ENCODE measurements at places on chromosomes 16 and 17.

- DNase-seq = no peak
Measured at GRCh38 chr16:19112099-19112407, 1.7 kb upstream of the ITPRIPL2 start.

- DNase-seq = peak; percentile 80
Measured at GRCh38 chr16:72493716-72494415, 321.9 kb upstream of the PMFBP1 start.

- no peak for DNase-seq
Measured at GRCh38 chr17:75250009-75250471, 11.4 kb downstream of the GGA3 start.

DNA sequence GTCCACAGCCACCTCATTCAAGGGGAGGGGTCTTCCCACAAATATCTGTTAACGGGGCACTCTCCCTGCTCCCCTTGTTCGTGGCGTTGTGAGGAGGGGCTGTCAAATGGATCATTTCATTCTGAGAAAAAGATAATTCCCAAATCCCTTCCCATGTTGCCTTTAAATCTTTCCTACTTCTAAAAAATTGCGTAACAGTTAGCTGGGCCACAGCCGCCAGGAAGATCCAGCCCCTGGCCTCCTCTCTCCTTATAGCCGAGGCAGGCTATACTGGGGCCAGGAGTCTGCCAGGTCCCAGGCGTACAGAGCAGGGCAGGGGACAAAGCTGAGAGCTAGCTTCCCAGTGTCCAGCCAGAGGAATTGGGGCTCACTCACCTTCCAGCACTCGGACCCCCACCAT is 430 bp downstream of the C16orf89 start:
- no peak for DNase-seq

GRCh38 chr17:57442914-57443571 is 186.7 kb downstream of the MSI2 start:
- no peak for DNase-seq

DNA sequence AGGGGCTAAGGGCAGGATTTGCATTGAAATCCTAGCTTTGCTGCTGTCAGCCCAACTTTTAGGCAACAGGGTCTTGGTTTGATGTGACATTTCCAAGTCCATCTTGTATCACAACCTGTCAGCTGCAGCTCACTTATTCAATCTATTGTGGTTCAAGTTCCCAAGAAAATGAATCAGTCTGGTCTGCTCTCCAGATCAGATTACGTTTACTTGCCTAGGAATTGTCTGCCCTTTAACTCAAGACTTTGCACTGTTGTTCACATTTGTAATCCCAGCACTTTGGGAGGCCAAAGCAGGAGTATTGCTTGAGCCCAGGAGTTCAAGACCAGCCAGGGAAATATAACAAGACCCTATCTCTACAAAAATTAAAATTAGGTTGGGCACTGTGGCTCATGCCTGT is 10.0 kb downstream of the STX4 start:
- no peak for DNase-seq

GRCh38 chr17:78416791-78417530 is 38.5 kb downstream of the PGS1 start:
- no peak for DNase-seq
